ENCODE measurements at places on chromosomes 6 and 20.
A peak's percentile ranks its signal among the peaks of the same experiment; 100 is the strongest.

DNA sequence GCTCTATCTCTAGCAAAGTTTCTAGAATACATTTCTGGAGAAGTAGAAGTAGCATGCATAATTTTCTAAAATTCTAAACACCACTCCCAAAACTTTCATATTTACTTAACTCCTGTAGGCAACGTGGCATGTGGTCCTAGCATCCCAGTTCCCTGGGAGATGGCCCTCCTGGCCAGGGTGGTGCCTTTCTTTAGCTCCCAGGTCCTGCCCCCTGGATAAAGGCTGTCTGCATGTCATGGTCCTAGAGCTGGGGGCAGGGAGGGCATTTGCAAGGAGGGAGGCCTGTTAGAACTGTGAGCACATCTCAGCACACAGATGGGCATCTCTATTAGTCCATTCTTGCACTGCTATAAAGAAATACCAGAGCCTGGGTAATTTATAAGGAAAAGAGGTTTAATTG is 485.6 kb upstream of the SULF2 start:
- no peak for DNase-seq

GRCh38 chr6:144334150-144334708 is 49.1 kb downstream of the UTRN start:
- DNase-seq, result no peak

GRCh38 chr6:139449611-139450000 is 75.2 kb upstream of the CITED2 start:
- no peak for DNase-seq

GRCh38 chr20:35461620-35462019 is 6.2 kb downstream of the CEP250 start:
- no peak for DNase-seq

- DNase-seq, result peak; percentile 68
Observed at GRCh38 chr20:63280929-63281545, 8.4 kb downstream of the ARFGAP1 start.

GRCh38 chr6:24774696-24775519 is at the start of gene GMNN:
TSS of gene GMNN (plus strand) at chr6:24774937. CDS start at chr6:24777247, 2,310 bp downstream.
- peak; percentile 97 for DNase-seq

- DNase-seq, result no peak
Observed at GRCh38 chr6:117143647-117144046, 121.7 kb upstream of the VGLL2 start.

- no peak for DNase-seq
Observed at GRCh38 chr6:91088976-91089375, 502.1 kb upstream of the MAP3K7 start.

GRCh38 chr6:155450240-155450581 is 5.4 kb downstream of the NOX3 start:
- no peak for DNase-seq

DNA sequence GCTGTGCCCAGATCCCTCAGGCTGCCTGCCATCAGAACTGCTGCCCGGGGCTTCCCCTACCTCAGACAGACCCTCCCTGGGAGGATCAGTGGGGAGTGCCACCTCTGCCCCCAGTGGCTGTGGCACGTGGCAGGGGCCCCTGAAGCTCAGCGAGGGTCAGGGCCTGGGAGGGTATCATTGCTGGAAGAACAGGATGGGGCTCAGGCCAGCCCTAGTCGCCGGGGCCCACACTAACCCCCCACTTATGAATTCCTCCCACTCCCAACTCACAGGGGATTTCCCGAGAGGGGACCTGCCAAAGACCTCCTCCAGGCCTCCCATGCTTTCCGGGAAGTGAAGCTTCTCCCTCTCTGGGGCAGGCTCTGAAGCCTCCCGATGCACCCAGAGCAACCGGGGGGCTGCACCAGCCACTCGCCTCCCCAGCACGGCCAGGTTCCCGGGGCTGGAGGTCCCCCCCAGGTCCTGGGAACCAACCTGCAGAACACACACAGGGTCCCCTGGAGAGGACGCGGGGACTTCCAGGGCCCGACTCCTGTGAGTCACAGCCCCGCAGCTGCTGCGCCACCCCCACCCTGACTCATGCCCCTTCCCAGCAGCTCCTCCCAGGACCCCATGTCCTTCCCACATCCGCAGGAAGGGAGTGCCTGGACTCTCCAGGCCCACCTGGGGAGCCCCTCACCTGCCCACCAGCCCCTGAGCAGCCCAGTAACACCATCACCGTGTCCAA is 2.5 kb downstream of the TNFRSF6B start:
- peak; percentile 39 for DNase-seq

- DNase-seq, result no peak
Observed at GRCh38 chr6:164168595-164168994, 754.1 kb downstream of the QKI start.

GRCh38 chr6:43771858-43772680 is 2.1 kb downstream of the VEGFA start:
- peak; percentile 52 for DNase-seq

GRCh38 chr20:3313683-3314065 is 74.7 kb upstream of the SLC4A11 start:
- DNase-seq, result no peak

- no peak for DNase-seq
Observed at GRCh38 chr6:116118608-116119007, 7.3 kb downstream of the COL10A1 start.

DNA sequence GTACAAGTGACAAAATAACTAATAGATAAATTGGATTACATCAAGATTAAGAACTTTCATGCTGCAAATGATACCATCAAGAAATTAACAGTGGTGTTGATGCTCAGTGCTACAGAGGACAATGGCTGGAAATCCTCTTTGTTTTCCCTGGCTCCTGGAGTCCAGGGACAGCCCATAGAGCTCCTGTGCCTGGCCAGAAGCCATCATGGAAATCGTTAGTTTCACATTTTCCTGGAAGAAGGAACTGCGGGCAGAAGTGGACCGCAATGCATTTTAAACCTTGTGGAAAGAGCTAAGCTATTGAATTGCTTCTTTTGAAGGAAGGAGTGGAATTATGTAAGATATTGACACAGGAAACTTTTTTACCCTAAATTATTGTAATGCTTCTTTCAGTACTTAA is 276.0 kb downstream of the GJA1 start:
- no peak for DNase-seq

GRCh38 chr6:71510057-71510713 is 221.6 kb downstream of the OGFRL1 start:
- peak; percentile 60 for DNase-seq

- no peak for DNase-seq
Observed at GRCh38 chr20:44447827-44448419, 27.8 kb upstream of the TTPAL start.

GRCh38 chr6:169140986-169141495 is 112.6 kb downstream of the THBS2 start:
- no peak for DNase-seq
